ENCODE measurements at places on chromosomes 1 and 21.

GRCh38 chr1:33123266-33123665 lies 42.3 kb downstream of the AZIN2 start:
- DNase-seq, result no peak

- DNase-seq, result no peak
These were observed 24.9 kb downstream of the LDLRAP1 start for GRCh38 chr1:25568090-25568833.

DNA sequence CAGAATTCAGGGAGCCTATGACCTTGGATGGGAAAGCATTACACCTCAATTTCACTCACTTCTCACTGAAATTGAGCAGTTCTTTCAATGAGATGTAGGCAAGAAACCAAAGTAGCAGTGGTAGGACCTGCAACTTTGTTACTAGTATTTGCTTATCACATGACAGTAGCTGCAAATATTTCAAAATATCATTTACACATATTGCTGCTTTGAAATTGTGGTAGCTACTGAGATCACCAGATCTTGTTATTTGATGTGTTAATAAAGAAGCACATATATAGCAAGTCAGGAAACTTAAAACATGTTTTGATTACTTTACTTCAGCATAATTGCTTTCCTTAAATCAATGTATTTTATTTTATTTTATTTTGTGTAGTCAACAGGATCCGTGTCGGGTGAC lies 12.9 kb downstream of the LDLRAD2 start:
- no peak for DNase-seq

DNA sequence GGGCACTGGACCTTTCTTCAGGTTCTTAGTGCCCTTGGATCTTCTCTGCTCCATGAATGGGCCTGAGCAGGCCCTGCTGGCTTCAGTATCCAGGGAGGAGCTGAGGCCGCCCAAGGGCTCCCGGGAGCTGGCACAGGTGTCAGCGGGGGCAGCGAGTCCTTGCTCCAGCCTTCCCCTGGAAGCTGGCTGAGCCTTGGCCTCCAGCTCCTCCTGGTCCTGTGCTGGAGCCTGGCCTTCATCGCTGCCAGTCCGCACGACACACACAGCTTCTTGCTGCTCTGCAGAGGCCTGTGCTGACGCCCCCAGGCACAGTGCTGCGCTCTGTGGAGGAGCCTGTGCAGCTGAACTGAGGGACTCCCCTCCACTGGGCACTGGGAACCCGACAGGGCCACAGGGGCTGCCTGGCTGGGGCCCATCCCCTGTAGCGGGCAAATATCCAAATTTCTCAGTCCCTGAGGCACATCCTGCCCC lies 1.7 kb downstream of the SPOCD1 start:
- no peak for DNase-seq

DNA sequence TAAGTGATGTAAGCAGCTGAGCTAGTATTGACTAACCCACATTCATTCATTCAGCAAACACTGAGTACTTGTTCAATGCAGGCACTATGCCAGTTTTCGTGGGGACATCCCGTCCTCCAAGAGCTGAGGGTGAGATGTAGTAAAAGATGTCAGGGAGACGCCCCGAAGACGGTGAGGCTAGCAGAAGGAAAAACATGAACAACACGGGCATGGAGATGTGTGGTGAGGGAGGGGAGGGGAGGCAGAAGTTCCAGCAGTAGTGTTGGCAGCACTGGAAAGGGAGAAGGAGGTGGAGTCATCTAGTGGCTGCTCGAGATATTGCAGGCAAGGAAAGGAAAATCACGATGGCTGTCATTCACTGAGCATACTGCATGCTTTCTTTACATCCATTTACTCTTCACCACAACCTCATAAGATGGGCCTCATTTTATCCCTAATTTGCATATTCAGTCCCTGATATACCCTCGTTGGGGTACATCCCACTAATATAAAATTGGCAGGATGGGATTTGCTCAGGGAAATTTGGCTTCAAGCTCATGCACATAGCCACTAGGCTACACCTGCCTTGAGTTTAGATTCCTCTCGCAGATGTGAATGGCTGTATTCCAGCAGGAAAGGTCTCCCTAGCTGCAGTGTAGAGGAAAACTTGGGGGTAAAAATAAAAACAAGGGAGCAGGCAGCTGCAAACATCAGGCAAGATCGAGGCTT lies 14.5 kb downstream of the PDZK1IP1 start:
- DNase-seq, result peak; percentile 61

- DNase-seq, result peak; percentile 36
These were observed 27.9 kb downstream of the OVAAL start for GRCh38 chr1:180586671-180587155.

DNA sequence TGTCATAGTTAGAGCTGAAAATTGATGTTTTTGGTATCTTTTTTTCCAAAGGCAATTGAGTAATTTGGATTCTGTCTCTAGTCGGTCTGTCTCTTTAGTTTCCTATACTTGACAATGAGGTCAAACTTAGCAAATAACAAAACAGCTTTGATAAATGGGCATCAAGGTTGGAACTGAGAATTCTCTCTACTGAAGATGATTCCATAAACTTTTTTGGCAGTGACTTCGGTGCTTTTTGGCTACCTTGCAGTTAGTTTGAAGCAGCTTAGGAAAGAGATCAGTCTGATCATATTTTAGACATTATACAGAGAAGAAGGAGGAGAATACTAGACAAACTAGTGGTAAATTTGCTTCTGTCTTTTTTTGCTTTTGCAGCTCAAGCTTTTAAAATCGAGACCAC lies 559 bp downstream of the VCAM1 start:
- DNase-seq, result no peak

GRCh38 chr1:14371771-14372497 lies 226.6 kb upstream of the KAZN start:
- DNase-seq, result no peak

GRCh38 chr1:220877377-220878095 lies 1.7 kb upstream of the HLX start:
- DNase-seq, result no peak

DNA sequence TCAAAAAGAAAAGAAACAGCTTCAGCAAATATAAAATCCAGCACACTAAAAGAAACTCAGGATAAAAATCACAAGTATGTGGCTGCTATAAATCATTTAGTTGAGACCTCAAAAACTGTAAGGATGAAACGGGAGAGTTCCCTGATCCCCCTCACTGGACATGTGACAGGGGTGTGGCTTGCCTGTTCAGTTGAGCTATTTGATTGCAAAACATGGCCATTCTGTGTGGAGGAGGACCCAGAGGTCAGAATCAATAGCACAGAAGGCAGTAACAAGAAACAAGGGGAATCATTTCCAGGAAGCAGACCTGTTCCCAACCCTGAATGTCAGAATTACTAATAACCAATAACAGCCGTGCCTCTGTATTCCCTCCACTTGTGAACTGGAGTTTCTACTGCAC lies 27.9 kb downstream of the RBM11 start:
- no peak for DNase-seq

DNA sequence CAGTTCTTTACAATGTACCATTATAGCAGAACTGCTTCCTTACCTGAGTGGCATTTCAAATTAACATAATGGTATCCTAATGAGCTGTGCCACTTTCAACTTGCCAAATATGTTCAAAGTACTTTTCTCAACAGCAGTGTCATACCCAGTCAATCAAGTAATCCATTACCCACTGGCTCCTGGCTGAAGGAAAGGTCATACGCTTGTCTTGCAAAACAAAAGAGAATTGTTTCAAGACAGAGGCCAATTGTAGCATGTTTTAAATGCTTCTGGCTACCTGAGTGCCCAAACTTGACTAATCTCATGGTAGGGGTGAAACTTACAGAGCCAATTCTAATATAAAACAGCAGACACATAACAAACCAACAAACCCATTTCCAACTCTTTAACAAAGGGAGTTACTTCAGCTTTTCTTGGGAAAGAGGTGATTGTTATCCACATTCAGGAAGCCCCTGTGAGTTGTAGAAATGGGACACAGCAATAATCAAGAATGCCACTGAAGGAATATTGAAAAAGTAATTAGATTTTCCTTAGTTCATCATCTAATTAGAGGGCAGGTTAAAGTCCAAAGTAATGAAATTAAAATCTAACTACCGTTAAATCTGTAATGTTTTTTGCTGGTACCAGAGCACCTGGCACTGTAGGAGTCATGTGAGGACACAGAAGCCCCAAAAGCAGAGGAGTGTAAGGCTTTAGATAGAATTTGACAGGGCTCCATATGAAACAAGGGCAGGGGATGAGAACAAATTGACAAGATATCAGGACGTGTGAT lies 241.9 kb downstream of the RWDD3 start:
- no peak for DNase-seq

DNA sequence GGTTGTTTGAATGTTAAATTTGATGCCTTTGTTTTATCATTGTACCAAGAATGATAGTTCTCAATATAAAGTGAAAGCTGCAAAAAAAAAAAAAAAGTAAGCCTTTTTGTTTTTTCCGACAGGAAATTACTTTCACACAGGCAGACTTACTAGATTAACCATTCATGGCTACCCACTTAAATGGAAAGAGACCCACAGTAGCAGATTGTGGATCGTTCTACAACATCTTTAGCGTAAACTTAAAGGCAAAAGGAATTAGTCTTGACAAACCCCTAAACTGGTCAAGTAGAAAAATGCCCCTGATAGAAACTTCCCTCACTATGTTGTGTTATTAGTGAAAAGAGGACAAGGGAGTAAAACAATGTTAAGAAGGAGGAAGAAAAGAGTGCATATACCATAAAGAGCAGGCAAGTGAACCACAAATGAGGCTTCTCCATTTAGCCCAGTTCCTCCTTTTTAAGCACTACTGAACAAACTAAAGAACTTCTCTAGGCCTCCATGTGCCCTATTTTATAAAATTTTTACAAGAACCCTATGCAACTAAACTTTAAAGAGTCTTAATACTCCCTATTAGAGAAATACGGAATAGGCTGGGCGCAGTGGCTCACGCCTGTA lies 1560.3 kb downstream of the MRPL39 start:
- no peak for DNase-seq

Measured in activated CD4-positive, alpha-beta T cell treated with anti-CD3 and anti-CD28 coated beads, Interleukin-2, amount 50 U/mL, for 16 hours (primary cell).